ENCODE measurements at places on chromosomes 16 and 17.

- DNase-seq: peak; percentile 23
Measured at GRCh38 chr17:56679115-56679776, 85.7 kb downstream of the NOG start.

DNA sequence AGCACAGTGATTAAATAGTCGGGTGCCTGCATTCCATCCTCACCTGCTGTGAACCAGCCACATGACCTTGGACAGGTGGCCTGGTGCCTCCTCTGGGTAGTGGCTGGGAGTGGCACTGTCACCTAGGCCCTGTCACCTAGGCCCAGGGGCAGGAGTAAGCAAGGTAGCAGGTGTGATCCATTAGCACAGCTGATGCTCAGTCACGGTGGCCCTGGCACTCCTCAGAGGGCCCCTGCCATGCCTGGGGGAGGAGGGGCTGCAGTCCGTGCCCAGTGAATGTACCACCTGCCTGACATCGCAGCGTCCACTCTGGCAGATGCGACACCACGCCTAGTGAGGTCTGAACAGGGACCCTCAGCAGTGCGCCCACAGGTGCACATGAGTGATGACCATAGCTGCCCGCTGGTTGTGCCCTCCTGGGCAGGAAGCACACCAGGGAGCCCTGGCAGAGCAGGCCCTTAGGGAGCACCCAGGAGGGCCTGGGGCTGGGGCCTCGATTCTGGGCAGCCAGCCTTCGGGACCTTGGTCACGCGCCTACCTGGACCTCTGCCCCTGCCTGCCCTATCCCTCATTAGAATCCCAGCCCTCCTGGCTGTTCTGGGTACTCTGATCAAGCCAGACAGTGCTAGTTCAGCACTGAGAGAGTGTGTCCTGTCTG, 33.1 kb upstream of the CRISPLD2 start:
- no peak for DNase-seq

DNA sequence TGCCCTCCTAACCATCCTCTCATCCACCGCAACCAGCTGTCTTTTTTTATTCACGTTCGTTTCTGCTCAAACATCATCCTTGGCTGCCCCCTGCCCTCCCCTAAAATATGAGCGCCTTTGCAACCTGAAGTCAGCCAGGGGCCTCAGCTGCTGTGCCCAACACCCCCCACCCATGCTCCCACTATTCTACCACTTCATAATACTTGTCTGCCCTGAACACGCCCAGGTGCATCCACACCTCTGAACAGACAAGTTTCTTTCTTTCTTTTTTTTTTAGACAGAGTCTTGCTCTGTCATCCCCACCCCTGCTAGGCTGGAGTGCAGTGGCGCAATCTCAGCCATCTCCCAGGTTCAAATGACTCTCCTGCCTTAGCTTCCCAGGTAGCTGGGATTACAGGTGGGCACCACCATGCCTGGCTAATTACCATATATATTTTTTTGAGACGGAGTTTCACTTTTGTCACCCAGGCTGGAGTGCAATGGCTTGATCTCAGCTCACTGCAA, 26.9 kb downstream of the CEP295NL start:
- no peak for DNase-seq

DNA sequence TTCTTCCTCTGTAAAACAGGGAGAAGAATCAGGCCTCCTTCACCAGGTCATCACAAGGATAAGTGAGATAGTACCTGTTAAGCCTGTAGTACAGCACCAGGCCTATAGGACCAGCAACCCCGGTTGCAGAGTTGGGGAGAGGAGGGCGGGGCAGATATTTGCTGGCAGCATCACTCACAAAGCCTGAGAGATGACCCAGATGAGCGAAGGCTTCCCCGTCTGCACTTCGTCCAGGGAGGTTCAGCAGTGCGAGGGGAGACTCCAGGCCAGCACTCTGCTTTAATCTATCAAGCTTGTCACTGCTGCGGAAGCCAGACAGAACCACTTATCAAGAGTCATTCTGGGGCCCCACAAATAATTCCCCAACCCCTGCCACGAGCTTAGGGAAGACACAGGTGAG, 15.8 kb upstream of the RBBP6 start:
- DNase-seq: peak; percentile 26

- DNase-seq: peak; percentile 7
Measured at GRCh38 chr16:73878611-73879010, 418.0 kb upstream of the PSMD7 start.

GRCh38 chr16:72312828-72313227, 140.9 kb upstream of the PMFBP1 start:
- DNase-seq: no peak

DNA sequence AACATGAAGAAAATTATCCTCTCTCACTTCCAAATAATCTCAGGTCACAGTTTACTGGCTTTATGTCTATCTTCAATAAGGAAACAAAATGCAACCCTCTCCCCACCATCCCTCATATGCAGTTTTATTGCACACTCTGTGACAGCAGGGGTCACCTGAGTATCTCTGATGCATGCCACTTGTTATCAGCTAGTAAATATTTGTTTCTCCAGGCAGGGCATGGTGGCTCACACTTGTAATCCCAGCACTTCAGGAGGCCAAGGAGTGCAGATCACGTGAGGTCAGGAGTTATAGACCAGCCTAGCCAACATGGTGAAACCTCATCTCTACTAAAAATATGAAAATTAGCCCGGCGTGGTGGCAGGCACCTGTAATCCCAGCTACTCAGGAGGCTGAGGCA, 61.1 kb downstream of the ADAMTS18 start:
- DNase-seq: no peak

- DNase-seq: no peak
Measured at GRCh38 chr16:4681471-4682083, 11.8 kb upstream of the NUDT16L1 start.

- no peak for DNase-seq
Measured at GRCh38 chr16:23786964-23787561, 32.2 kb downstream of the CHP2 start.

DNA sequence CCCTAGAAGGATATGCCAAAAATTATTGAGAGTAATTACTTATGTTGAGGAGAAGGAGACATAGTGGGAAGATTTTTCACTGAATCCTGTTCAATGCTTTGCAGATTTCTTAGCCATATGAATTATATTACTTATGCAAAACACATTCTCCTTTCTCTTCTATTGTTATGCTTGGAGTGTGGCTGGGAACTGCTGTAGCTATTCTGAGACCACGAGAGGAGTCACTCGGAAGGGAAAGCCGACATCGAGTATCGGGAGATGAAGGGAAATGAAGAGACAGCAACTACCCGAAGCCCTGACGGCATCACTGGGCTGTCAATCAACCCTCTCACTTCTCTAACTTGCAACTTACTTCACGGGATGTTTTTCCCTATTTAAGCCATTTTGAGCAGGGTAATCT, 39.6 kb downstream of the STX8 start:
- no peak for DNase-seq

Data from nephron progenitor cell (in vitro differentiated cells).